ENCODE measurements at places on chromosomes 3 and 15.

GRCh38 chr15:48062148-48062872 is 58.5 kb upstream of the SLC24A5 start:
- no peak for DNase-seq

- DNase-seq: no peak
Measured at GRCh38 chr3:194951931-194952582, 266.4 kb downstream of the FAM43A start.

- DNase-seq: no peak
Measured at GRCh38 chr3:161454615-161455014, 42.0 kb upstream of the OTOL1 start.

- no peak for DNase-seq
Measured at GRCh38 chr3:84165328-84165727, 793.5 kb upstream of the CADM2 start.

GRCh38 chr3:162034368-162034767 is 537.8 kb downstream of the OTOL1 start:
- no peak for DNase-seq

GRCh38 chr3:58036293-58037032 is 28.2 kb downstream of the FLNB start:
- DNase-seq: no peak

- no peak for DNase-seq
Measured at GRCh38 chr3:35849496-35849895, 210.2 kb downstream of the ARPP21 start.

- no peak for DNase-seq
Measured at GRCh38 chr3:37985637-37986320, 4.8 kb upstream of the VILL start.

DNA sequence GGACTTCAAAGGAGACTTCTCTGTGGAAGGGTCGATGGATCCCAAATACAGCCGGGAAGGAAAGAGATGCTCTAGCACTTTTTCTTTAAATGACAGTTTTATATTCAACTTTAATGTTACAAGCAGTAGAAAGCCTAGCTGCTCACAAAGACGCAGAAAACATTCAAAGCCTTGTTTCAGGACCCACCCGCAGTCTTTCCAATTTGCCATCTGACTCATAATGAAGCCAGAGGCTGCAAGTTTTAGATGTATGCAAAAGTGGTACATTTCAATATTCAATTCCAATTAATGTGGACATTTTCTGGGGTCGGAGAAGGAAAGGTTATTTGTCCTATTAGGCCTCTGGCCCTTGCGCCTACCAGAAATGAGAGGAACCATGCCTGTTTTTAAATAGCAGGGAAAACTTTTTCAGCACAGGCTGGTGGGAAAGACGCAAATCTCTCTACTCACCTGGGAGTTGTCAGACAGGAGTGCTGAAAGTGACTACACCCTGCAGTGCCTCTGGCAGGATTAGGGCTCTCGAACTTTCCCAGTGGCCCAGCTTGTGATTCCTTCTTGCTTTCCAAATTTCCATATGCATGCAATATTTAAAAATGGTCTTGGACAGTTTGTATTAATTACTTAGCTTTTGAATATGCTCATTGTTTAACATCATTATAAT is 117.4 kb upstream of the MBNL1 start:
- DNase-seq: no peak

- DNase-seq: no peak
Measured at GRCh38 chr3:38116471-38117162, 20.3 kb downstream of the ACAA1 start.

GRCh38 chr3:50357481-50357880 is 1.8 kb downstream of the TMEM115 start:
- DNase-seq: no peak

- no peak for DNase-seq
Measured at GRCh38 chr3:100333970-100334487, 528 bp upstream of the NIT2 start.

- no peak for DNase-seq
Measured at GRCh38 chr15:71735385-71735757, 75.0 kb upstream of the NR2E3 start.

GRCh38 chr3:41011854-41012253 is 187.5 kb upstream of the CTNNB1 start:
- DNase-seq: no peak

DNA sequence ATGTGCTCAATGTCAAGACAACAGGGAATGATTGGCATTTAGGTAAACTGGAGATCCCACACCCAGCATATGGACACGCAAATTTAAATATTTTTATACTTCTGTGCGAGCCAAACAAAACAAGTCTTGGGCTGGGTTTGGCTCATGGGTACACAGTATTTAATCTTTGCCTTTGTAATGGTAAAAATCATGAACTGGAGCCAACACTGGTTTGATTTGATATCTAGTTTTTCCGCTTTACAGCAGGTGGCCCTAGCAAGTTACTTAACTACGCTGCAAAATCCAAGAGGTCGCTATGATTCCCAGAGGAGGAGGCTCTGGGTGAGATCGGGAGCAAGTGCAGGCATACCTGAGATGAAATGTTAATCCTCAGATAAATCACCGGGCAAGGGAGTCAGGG is 207.9 kb upstream of the SATB1 start:
- no peak for DNase-seq

DNA sequence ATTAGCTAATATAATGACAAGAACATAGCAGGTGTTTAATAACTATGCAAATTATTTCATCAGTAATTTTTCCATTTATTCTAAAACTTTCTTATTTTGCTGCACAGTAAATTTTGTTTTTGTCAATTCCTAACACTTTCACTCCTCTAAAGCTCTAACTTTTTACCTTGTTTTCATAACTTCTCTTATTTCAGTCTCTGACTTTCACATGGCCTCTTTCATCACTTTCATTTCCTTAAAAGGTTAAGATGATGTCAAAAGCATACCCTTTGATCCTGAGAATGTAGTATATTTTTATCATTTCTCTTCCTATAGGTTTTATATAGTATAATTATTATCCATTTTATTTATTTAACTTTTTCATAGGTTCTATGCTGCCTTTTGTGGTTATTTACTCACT is 1325.8 kb upstream of the ALCAM start:
- DNase-seq: no peak

- no peak for DNase-seq
Measured at GRCh38 chr3:21533002-21533401, 218.0 kb downstream of the ZNF385D start.

GRCh38 chr15:101672298-101672697 is 20.1 kb upstream of the TM2D3 start:
- DNase-seq: no peak

- DNase-seq: no peak
Measured at GRCh38 chr15:63331456-63331855, 50.2 kb downstream of the CA12 start.

GRCh38 chr3:106140431-106140830 is 271.6 kb upstream of the CBLB start:
- no peak for DNase-seq

DNA sequence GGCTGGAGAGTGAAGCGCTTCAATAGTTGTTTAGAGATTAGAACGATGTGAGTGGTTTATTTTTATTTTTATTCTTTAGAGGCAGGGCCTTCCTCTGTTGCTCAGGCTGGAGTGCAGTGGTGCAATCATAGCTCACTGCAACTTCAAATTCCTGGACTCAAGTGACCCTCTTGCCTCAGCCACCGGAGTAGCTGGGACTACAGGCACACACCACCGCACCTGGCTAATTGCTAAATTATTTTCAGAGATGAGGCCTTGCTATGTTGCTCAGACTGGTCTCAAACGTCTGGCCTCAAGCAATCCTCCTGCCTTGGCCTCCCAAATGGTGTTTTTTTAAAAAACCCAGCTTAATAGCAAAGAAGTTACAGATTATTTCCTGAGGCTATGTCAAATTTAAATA is 29.0 kb downstream of the PPARG start:
- DNase-seq: no peak

- DNase-seq: no peak
Measured at GRCh38 chr3:31232055-31233025, 300.4 kb upstream of the STT3B start.

- DNase-seq: no peak
Measured at GRCh38 chr3:99895131-99895696, 77.6 kb downstream of the CMSS1 start.

DNA sequence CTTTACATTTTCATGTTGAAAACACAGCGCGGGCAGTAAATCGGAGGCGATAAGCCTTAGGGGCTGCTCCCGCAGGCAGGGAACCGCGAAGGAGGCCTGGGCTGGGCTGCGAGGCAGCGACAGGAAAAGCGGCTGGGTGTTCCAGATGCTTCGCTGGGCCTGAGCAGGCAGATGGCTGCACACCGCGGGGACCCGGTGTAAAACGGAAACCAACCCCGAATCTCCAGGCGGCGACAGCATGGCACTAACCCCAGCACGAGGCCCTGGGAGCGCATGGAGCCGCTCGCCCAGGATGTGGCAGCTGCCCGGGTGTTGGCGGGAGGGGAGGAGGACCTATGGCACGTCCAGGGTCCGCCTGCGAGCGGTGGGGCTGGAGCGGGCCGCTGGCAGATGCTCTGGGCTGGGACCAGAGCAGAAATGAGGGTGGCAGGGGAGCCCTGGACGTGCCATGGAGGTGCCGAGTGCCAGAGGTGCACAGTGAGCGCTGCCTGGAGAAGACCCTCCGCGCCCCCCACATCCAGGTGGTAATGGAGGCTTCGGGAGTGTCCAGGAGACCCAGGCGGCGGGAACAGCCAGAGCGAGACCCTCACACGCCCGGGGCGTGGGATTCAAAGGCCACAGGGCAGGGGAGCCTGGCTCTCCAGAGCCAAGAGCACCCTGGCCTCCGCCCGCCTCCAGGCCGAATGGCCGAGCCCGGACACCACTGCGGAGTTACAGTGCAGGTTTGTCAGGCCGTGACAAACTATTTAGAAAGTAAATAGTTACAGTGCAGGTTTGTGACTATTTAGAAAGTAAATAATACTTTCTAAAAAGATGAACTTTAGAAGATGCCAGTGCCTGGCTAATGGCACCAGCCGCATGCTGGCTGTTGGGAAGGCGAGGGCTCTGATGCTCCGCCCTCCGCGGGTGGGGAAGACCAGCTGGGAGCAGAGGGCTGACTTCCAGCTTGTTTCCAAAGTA is 293.6 kb downstream of the OCA2 start:
- no peak for DNase-seq

GRCh38 chr3:127715532-127715931 is 42.8 kb downstream of the ABTB1 start:
- DNase-seq: no peak

DNA sequence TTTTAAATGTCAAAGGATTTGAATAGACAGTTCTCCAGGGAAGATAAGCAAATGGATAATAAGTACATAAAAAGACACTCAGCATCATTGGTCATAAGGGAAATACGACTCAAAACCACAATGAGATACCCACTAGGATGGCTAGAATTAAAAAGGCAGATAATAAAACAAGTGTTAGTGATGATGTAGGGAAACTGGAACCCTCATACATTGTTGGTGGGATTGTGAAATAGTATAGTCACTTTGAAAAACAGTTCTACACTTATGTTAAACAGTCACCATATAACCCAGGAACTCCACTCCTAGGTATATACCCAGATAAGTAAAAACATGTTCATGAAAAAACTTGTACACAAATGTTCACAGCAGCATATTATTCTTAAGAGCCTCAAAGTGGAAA is 72.5 kb downstream of the GPR156 start:
- no peak for DNase-seq

- no peak for DNase-seq
Measured at GRCh38 chr3:29745232-29745870, 464.5 kb downstream of the RBMS3 start.
